CD4-positive, alpha-beta T cell treated with Interleukin-15 for 1 hour (primary cell): ENCODE measurements at places on chromosomes 13 and 19.

GRCh38 chr19:13334801-13335481 lies 171.3 kb downstream of the CACNA1A start:
- DNase-seq: no peak

DNA sequence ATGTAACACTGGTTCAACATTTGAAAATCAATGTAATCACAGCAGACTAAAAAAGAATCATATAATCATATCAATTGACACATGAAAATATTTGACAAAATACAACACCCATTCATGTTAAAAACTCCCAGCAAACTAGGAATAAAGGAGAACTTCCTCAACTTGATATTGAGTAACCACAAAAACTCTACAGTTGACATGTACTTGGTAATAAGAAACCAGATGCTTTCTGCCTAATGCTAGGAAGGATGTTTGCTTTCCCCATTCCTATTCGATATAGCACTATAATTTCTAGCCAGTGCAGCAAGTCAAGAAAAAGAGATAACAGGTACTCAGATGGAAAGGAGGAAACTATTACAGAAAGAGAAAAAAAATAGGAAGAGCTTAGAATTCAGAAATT lies 26.9 kb downstream of the UFM1 start:
- no peak for DNase-seq

DNA sequence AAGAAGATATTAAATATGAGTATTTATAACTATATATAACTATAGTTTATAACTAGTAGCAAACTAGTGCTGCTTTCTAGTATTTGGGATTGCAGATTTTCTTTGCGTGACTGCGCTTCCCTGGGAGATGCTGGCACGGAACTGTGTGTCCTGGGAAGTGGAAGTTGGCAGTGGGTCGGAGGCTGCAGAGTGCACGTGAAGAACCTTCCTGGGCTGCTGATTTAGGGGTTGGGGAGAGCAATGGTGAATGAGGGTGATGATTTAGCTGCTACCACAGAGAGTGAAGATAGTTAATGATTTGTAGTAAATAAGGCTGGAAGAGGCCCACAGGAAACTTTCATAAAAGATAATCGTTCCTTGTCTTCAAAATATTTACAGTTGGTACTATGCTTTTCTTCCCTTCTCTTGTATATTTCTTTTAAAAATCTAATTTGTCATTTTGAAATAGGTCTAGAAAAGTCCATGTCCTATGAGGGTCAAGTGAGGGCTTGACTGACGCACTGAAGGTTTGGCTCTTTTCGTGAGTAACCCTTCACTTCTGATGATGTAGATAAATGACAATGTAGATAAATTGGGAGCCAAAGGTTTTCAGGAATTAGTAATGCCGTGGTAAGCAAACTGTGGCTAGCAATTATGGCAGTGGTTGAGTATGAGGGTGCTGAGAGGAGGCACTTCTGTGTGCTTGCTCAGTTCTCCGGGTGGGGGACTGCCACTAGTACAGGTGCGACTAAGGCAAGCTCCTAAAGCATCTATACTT lies 3.0 kb upstream of the NAA16 start:
- DNase-seq: no peak

DNA sequence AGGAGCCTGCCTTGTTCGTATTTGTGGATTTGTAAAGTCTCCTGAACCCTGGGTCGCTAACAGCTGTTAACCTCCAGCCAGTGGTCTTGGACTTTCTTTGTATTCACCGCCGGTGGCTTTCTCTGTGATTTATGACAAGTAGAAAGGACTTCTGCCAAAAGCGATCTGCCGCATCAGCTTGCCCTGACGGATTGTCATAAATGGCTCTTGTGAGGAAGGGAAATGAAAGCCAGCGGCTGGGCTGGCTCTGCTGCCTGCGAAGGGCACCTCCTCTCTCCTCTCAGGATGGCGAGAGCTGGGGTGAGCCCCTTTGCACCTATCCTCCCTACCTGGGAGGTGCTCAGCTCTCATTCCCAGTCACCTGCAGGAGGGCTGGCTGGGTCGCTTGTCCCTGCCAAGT lies 25.6 kb downstream of the DHRS12 start:
- no peak for DNase-seq

DNA sequence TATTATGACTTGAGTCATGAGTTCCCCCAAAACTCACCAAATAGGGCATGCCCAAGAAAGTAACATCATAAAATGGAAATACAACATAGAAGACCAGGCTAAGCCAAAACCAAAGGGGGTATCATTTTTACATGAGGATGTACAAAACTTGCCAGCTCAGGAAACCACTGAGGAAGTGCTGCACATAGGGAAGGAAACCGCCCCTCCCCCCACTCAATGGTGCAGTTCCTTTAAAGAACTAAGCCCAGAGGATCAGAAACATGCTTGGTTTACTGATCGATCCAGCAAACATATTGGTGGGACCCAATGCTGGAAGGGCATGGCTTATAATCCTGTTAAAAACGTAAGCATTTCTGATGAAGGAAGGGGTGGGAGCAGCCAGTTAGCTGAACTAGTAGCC lies 4.2 kb upstream of the ZNF486 start:
- peak; percentile 45 for DNase-seq

GRCh38 chr13:33213797-33214196 lies 71.8 kb downstream of the STARD13 start:
- DNase-seq: no peak

DNA sequence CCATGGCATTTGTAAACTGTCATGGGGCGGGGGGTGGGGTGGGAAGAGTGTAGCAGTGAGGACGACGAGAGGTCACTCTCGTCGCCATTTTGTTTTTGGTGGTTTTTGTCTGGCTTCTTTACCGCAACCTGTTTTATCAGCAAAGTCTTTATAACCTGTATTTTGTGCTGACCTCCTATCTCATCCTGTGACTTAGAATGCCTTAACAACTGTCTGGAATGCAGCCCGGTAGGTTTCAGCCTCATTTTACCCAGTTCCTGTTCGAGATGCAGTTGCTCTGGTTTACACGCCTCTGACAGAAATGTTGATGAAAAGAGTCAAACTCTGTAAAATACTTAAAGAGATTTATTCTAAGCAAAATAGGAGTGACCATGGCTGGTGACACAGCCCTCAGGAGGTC lies 852.0 kb downstream of the DACH1 start:
- DNase-seq: no peak

GRCh38 chr13:46961719-46962118 lies 64.9 kb upstream of the HTR2A start:
- peak; percentile 36 for DNase-seq

DNA sequence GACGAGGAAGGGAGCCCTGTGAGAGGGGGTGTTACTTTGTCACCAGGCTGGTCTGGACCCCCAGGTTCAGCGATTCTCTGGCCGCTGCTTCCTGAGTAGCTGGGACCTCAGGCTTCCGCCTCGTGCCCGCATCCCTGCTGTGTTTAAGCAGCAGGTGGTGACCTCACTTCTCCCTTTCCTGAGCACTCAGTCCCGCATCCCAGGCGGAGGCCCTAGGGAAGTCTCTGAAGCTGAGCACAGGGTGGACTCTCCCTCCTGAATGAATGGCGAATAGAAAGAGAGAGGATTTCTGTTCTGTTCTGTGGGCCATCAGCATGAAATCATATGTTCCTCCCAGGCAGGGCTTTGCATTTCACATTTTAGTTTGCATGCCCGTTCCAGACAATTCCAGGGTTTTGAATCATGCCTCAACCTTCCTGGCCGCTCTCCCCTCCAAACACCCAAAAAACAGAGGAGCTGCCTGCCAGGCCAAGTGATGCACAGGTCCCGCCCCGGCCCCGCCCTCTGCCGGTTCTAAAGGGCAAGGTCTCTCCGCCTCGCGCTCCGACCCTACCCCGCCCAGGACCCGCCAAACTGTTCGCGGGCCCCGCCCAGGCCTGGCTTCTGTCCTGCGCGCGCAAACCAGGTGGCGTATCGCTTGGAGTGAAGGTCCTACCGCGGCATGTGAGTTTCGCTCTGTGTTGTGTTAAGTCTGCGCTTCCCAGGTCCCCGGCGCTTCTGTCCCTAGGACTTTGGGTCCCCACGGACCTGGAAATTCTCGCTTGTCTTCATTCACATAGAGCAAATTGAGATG lies 35.1 kb upstream of the ZNF808 start:
- DNase-seq: no peak

- DNase-seq: peak; percentile 85
Measured at GRCh38 chr19:54162241-54162805, 2.8 kb upstream of the LENG1 start.

GRCh38 chr19:17149393-17150135 lies 65.6 kb upstream of the USE1 start:
- no peak for DNase-seq

- peak; percentile 54 for DNase-seq
Measured at GRCh38 chr13:20924758-20925394, 22.3 kb upstream of the XPO4 start.

DNA sequence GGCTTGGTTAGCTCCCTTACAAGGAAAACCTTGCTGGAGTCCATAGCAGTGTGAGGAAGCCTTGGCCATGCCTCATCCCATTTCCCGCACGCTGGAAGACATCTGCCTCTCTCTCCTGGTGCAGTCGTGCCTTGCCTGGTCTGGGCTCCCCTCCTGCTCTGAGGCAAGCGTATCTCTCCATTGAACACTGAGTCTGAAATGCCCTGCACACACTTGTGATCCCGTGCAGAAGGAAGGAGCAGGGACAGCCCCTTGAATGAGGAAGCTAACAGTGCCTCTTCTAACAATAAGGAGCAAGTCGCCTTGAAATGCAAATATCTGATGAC lies 407 bp upstream of the ZNF440 start:
- DNase-seq: no peak

- no peak for DNase-seq
Measured at GRCh38 chr19:33700408-33701013, 78.8 kb downstream of the CHST8 start.

DNA sequence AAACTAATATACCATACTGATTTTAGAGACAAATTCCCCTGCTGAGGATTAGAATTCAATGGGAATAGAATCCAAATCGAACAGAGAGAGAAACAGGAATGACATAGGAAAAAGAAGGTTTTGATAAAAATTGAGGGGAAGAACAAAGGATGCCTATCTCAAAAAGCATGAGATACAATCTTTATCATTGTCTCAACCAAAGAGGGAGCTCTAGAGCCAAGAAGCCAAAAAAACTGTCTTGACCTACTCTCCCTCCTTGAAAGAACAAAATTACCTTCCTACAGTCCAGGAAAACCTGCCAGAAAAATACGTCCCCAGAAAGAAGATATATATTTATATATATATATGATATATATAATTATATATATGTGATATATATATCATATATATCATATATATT lies 39.2 kb upstream of the MIR17HG start:
- DNase-seq: no peak

GRCh38 chr13:53137779-53138178 lies 109.2 kb downstream of the OLFM4 start:
- no peak for DNase-seq

DNA sequence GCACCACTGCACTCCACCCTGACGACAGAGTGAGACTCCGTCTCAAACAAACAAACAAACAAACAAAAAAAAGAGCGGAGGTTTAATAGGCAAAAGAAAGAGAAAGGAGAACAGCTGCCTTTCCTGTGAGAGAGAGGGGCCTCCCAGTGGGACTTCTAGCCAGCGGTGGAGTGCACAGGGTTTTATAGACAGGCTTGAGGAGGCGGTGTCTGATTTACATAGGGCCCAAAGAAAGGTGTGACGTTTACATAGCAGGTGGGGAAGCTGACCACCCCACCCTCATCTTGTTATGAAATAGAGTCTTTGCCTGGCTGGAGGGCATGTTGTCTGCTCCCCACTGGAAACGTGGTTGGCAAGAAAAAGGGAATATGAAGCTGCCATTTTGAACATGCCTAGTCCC lies 106.0 kb upstream of the CSNK1A1L start:
- no peak for DNase-seq

GRCh38 chr13:59088716-59089115 lies 1075.0 kb downstream of the DIAPH3 start:
- no peak for DNase-seq

DNA sequence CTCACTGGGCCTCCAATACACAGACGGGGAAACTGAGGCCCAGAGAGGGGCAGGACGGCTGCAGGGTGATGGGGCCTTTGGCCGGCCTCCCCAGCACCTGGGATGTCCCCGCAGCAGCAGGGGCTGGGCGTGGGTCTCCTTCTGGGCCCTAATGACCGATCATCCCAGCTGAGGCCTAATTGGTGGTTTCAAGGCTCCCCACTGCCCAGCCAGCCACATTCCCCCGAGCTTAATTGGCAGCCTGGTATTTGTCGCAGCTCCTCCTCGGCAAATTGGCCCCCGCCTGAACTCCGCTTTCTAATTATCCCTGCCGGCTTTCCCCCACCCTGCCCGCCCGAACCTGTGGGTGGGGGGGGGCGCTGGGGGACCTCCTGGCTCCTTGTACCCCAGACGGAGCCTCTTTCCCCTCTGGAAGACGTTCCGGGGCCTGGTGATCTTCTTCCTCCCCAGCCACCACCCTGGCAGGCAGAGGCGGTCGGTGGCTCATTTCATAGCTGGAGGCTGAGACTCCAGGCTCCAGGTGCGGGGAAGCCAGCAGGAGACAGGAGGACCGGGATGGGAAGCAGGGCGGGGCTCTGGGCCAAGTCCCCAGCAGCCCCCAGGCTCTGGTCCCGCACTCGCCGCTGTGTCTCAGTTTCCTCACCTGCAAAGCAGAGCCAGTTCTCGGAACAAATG lies 27.2 kb upstream of the WDR18 start:
- DNase-seq: no peak
